ENCODE measurements at places on chromosomes 13 and 19.

- no peak for DNase-seq
Observed at GRCh38 chr13:88622362-88622973, 951.3 kb downstream of the SLITRK5 start.

DNA sequence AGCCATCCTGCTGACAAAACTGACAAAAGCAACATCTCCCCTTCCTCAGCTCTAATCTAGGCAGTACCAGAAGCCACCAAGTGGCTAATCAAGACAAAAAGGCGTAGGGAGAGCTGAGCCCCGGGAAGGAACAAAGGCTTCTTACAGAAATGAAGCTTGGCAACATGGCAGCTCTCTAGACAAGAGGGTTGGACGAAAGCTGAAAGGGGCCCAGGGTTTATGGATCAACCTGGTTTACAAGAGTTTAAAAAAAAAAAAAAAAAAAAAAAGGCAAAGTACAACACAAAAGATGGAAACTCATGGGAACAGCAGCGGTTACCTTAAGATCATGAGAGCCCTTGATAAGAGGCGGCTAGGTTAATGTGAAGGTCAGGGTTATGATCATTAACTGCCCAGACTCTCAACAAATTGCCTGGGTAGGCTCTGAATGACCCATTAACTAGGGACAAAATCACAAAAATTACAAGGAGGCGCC, 14.0 kb downstream of the ZC3H4 start:
- no peak for DNase-seq

DNA sequence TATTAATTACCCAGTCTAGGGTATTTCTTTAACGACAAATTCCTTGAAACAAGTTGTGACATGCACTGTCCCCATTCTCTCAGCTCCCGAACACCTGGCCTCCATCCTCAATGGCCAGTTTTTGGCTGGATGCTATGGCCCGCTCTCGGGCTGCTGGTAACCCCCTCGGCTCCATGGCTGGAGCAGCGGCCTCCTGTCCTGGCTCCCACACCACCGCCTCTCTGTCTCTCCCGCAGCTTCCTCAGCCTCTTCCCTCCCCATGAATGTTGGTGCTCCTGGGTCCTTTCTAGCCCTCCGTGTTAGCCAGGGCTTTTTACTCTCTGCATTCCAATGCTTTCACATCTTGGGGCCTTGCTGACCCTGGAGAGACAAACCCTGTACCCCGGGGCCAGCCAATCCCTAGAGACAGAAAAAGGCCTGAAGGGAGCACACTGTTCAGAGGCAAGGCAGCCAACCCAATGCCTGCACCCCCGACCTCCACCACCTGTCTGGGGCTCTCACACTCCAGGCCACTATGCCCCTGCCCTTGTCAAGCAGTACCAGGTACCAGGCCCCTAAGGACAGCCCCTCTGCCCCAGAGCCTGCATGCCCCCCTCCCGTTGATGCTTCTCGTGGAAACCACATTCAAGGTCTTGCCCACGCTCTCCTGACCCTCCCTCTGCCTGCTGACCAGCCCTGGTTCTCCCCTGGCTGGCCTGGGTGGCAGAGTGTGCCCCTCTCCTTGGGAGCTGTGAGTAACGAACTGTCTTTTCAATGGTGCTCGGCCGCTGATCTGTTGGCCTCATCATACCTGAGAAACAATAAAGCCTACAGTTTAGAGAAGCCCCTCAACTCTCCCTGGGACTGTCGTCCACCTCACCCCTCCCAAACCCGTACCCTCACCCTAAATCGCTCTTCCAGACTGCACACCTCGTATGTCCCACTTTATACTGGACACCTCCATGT, 86.9 kb upstream of the GPR183 start:
- no peak for DNase-seq

- peak; percentile 14 for DNase-seq
Observed at GRCh38 chr19:5903056-5903623, 450 bp downstream of the NDUFA11 start.

GRCh38 chr19:13255041-13255718, 105.0 kb downstream of the IER2 start:
- no peak for DNase-seq

- no peak for DNase-seq
Observed at GRCh38 chr13:94192431-94192975, 287.0 kb downstream of the DCT start.
